ENCODE measurements at places on chromosomes 3 and 15.

DNA sequence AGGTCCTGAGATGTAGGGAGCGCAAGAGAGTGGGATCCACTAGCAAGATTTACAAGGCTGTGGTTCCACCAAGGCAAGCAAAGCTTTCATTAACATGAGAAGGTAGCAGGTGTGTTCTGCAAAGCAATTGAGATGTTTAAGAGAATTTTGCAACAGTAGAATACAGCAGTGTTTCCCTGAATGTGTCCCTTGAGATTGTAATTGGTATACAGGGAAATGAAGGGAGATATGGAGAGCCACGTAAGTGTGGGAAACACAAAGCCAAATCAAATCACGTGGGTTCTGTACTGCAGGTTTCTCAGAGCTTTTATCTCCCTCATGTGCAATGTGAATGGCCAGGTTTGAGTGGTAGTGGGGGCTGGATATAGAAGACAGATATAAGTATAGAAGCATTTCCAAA is 67.3 kb downstream of the ATG7 start:
- no peak for DNase-seq

GRCh38 chr3:156819842-156820691 is 6.1 kb upstream of the LEKR1 start:
- no peak for DNase-seq

DNA sequence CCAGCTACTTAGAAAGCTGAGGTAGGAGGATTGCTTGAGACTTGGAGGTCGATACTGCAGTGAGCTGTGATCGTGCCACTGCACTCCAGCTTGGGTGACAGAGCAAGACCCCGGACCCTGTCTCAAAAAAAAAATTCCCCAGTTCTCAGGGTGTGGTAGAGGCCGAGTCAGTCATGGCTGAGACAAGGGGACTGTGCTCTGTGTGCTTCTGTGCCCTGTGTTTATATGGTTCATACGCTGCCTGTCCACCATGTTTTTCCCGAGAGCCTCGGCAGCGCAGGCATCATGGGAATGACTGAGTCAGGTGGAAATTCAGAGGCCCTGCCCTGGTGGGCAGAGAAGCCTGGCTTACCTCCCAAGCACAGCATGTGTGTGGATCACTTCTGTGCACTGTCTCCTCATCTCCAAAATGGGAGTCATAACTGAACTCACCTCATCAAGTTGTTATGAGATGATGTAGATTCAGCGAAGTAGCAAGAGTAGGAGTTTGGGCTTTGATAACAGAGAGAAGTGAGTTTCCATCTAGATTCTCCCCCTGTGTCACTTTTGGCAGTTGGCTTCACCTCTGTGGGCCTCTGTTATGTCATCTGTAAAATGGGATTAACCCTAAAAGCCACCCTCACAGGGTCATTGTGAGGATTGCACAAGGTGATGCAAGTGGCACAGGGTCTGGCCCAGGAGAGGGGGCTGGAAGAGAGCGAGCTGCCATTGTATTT is 56.9 kb downstream of the FLNB start:
- no peak for DNase-seq

GRCh38 chr3:140636406-140637138 is 41.3 kb upstream of the TRIM42 start:
- no peak for DNase-seq

- DNase-seq = peak; percentile 73
Measured at GRCh38 chr3:27521179-27521871, 37.1 kb upstream of the SLC4A7 start.

DNA sequence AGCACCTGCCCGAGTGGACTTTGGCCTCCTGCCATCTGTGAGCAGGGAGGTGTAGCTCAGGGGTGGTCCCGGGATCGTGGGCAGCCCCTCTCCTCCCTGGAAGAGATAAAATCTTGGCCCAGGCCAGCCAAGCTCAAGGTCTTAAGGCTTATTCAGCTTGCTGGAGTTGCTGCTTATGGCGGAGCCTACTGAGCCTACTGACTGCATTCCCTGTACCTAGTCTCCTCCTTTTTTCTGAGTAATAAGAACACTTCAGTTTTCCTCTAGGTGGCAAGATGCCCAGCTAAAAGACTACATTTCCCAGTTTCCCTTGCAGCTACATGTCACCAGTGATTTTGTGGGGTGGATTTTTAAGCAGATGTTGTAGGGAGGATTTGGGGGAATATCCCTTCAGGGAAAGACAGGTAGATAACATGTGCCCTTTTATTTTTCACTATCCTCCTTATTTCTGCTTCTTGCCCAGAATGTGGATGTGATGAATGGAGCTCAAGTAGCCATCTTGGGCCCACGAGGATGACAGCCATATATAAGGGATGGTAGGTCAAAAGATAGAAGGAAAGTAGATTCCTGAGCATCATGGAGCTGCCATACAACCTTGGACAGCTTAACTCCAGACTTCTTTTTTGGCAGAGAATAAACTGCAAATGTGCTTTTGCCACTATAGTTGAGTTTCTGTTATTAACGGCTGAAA is 41.4 kb upstream of the INSYN1 start:
- DNase-seq = no peak

- DNase-seq = no peak
Measured at GRCh38 chr3:139308560-139308959, 35.3 kb upstream of the MRPS22 start.

GRCh38 chr3:146345900-146346299 is 95.0 kb upstream of the PLSCR4 start:
- no peak for DNase-seq

- no peak for DNase-seq
Measured at GRCh38 chr15:60651734-60652141, 172.8 kb upstream of the ICE2 start.

- DNase-seq = no peak
Measured at GRCh38 chr3:119582178-119582577, 2.9 kb downstream of the ADPRH start.

DNA sequence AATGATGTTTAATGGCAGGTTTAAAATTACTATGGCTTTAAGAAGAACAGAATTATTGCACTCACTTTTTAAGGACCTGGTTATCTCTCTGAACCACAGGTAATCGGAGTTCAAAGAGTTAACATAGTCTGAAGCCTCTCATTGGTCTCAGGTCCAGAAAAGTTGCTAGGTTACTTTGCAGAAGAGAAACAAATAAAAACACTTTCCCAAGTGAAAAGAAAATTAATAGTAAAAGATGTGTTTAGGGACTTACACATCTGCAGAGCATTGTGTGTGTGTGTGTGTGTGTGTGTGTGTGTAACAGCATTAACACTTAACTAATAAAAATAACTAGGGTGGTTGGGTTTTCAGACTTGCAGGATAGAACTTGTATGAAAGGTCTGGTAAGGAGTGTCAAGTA is 1.0 kb downstream of the MASP1 start:
- DNase-seq = no peak

- DNase-seq = no peak
Measured at GRCh38 chr15:50773389-50773788, 7.9 kb upstream of the SPPL2A start.

DNA sequence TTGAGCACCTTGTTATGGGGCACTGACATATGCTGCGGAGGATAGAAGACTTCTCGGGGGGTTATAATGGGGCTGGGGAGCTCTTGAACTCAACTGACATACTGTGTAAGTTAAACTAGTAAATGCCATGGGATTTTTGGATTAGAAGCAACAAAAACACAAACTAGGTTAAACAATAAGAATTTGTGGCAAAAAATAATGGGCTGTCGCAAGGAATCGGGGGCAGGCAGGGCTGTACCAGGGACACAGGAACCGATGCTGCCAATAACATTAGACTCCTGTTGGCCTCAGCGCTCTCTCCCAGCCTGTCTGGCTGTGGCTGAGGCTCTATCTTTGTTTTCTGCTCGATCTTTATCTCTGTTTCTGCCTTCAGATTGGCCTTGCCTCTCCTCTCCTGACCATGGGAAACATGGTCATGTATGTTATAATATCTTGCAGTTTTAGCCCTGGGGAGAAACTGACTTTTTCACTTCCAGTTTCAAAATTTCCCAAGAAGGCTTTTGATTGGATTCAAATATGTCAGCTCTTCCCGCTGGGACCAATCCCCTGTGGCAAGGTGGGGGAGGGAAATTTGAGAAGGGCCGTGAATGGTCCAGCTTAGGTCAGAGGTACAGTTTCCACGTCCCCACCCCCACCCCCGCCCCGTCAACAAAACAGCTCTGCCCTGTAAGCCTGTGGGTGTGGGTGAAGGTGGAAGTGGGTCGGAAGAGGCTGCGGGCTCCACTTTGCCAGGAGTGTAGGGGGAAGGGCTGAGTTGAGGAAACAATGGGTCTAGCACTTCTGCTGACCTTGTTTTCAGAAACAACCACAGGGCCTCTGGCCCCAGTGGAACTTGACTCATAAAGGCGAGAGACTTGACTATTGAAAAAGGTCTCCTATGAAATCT is 161.1 kb upstream of the TBL1XR1 start:
- DNase-seq = peak; percentile 71

DNA sequence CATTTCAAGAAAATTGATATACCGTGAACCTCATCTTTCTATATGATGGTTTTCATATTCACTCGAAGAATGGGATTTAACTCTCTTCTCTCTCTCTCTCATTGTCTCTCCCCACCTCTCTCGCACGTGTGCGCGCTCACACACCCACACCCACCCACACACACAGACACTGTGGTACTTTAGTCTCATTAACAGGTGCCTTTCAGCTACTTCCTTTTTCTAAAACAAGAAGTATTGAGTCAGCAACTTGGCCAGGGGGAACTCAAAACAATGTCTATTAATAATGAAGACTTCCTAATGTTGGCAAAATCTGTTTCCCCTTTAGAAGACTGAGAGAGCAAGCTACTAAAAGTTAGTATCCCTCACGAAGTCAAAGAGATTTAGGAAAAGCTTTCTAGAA is 150.7 kb downstream of the TMCO5A start:
- DNase-seq = no peak

- DNase-seq = no peak
Measured at GRCh38 chr3:76039431-76039830, 254.1 kb upstream of the ZNF717 start.

DNA sequence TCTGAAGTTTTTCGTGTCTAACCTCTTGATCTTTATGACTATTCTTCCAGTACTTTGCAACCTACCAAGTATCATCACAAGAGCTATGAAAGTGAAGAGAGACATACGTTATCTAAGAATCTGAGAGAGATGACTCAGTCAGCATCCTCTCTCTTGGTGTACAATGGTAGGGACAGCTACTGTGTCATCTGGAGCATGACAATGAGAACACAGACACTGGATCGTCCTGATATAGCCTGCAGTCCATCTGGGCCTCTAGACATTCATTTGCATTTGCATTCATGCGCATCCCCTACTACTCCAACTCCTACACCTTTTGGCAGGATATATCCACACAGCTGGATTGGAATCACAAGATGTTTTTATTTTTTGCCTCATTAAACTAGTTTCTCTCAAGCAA is 115.2 kb downstream of the PEX5L start:
- DNase-seq = no peak

DNA sequence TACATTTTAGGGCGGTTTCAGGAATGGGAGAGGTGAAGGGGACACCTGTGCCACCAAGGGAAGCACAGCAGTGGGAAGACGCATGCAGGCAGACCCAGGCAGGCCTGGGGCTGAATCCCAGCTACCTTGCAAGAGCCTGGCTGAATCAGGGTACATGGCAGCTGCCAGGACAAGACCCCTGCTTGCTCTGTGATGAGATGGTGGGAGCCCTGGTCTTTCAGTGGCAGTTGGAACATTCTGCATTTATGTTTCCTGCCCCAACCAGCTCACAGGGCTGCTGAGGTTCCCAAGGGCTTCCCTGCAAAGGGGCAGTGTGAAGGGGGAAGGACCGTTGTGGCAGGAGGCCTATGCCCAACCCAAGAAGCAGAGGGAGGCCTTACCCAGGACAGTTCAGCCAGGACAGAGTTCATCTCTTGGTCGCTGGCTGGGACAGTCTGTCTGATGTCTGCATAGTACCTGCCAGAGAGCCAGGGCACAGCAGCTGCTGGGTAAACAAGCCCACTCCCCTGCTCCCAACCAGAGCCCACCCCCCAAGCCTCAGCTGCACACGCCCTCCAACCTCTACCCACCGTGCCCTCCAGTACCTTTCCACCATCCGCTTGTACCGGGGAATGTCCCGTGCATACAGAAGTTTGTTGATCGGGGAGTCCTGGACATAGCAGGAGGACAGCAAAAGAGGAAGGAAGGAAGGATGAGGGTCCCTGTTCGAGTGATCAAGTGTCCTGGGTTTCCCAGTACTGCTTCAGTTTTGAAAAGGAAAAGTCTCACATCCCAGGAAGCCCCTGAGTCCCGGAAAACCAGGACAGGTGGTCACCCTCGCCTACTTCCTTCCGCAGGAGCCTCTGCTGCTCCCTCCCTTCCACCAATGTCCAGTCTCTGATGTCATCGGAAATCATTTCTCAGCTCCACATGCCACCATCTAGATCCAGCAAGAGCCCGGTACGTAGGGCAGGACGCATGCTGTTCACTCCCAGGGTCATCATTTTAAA is 23.1 kb downstream of the PLXNB1 start:
- no peak for DNase-seq
